ENCODE measurements at places on chromosomes 11 and 22. TPM values are rescaled to one million over a fixed set of nuclear protein-coding genes. Genes with fewer than 3 reads are reported as not detected.

The PGA5 gene
- not detected for total RNA-seq

The HBB gene
- total RNA-seq = not detected

The OR2D2 gene
- 0.13 TPM for total RNA-seq

The ALDH3B1 gene
- total RNA-seq = 29.2 TPM

The AGBL2 gene
- 1.6 TPM for total RNA-seq

The OR4A47 gene
- not detected for total RNA-seq

The TNNT3 gene
- total RNA-seq = 0.25 TPM

The GGTLC2 gene
- total RNA-seq = not detected

The OR8B12 gene
- not detected for total RNA-seq

The TTLL8 gene
- not detected for total RNA-seq

The CRACR2B gene
- 4.9 TPM for total RNA-seq

The MS4A3 gene
- total RNA-seq = not detected

The POU2F3 gene
- total RNA-seq = not detected

The APOL3 gene
- total RNA-seq = 34.0 TPM

The CALCA gene
- total RNA-seq = not detected

The LRRC32 gene
- total RNA-seq = 126 TPM

The NLRP10 gene
- total RNA-seq = 0.75 TPM

The IFITM1 gene
- total RNA-seq = 32.6 TPM

The CDC42EP2 gene
- 7.3 TPM for total RNA-seq

The CDC42BPG gene
- total RNA-seq = 0.25 TPM

The TSPAN32 gene
- total RNA-seq = 0.26 TPM

The KLHL35 gene
- 4.5 TPM for total RNA-seq

The OR4D5 gene
- not detected for total RNA-seq

The OR5P2 gene
- total RNA-seq = not detected

The P2RY2 gene
- total RNA-seq = 1.2 TPM

The TIMM10 gene
- 50.9 TPM for total RNA-seq

The SUSD2 gene
- 17.5 TPM for total RNA-seq

The SORL1 gene
- 2.0 TPM for total RNA-seq

The HPX gene
- total RNA-seq = 1.4 TPM

The NUP160 gene
- 23.9 TPM for total RNA-seq

The PHF21B gene
- not detected for total RNA-seq

The FXYD6 gene
- total RNA-seq = not detected

The RAG1 gene
- 0.53 TPM for total RNA-seq

The APOA4 gene
- not detected for total RNA-seq

The GP1BB gene
- 2.1 TPM for total RNA-seq

The NPAS4 gene
- not detected for total RNA-seq

The SLC22A8 gene
- not detected for total RNA-seq

The PRG3 gene
- total RNA-seq = not detected

The DCDC1 gene
- total RNA-seq = under 0.01 TPM

The ADM2 gene
- total RNA-seq = 0.37 TPM

The NPTXR gene
- total RNA-seq = 0.79 TPM

The TIGD3 gene
- total RNA-seq = not detected

The TRIM51G gene
- not detected for total RNA-seq

The TRIM66 gene
- 7.8 TPM for total RNA-seq

The SHISAL1 gene
- total RNA-seq = 5.7 TPM

The HTR3B gene
- total RNA-seq = not detected

The DBX1 gene
- not detected for total RNA-seq

The SLC17A6 gene
- total RNA-seq = not detected

The ZNF215 gene
- 4.0 TPM for total RNA-seq

The INPP5J gene
- 0.12 TPM for total RNA-seq

The TMPRSS13 gene
- total RNA-seq = not detected

The CXCR5 gene
- total RNA-seq = not detected

The SMDT1 gene
- 19.7 TPM for total RNA-seq

The TTC36 gene
- total RNA-seq = 0.26 TPM

The KIRREL3 gene
- total RNA-seq = not detected

The MUC5AC gene
- under 0.01 TPM for total RNA-seq

All from aortic smooth muscle cell (primary cell).